ENCODE measurements at places on chromosomes 6 and 20.
A peak's percentile ranks its signal among the peaks of the same experiment; 100 is the strongest.

DNA sequence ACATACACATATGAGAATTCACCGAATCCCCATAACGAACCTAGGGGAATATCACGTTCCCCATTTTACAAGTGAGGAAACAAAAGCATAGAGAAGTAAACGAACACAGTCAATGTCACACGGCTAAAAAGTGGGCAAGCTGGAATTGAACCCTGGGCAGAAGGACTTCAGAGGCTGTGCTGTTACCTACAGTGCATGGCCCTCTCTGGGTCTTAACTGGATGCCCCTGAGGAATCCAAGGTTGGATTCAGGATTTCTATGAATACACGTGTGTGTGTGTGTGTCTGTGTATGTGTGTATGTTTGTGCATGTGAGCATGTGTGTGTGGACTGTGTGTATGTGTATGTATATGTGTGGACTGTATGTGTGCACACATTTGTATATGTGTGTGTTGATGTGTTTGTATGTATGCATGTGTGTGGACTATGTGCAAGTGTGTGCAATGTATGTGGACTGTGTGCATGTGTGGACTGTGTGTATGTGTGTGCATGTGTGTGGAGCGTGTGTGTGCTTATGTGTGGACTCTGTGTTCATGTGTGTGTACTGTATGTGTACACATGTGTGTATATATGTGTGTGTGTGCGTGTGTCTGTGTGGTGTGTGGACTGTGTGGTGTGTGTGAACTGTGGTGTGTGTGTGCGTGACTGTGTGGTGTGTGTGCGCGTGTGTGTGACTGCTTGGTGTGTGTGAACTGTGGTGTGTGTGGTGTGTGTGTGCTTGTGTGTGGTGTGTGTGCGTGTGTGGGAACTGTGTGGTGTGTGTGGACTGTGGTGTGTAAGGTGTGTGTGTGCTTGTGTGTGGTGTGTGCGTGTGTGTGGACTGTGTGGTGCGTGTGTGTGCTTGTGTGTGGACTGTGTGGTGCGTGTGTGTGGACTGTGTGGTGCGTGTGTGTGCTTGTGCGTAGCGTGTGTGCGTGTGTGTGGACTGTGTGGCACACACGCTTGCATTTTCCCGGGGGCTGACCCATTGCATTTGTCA is 49.0 kb downstream of the HNF4A start:
- no peak for DNase-seq

GRCh38 chr6:11854408-11855165 is 76.0 kb upstream of the ADTRP start:
- DNase-seq, result no peak

DNA sequence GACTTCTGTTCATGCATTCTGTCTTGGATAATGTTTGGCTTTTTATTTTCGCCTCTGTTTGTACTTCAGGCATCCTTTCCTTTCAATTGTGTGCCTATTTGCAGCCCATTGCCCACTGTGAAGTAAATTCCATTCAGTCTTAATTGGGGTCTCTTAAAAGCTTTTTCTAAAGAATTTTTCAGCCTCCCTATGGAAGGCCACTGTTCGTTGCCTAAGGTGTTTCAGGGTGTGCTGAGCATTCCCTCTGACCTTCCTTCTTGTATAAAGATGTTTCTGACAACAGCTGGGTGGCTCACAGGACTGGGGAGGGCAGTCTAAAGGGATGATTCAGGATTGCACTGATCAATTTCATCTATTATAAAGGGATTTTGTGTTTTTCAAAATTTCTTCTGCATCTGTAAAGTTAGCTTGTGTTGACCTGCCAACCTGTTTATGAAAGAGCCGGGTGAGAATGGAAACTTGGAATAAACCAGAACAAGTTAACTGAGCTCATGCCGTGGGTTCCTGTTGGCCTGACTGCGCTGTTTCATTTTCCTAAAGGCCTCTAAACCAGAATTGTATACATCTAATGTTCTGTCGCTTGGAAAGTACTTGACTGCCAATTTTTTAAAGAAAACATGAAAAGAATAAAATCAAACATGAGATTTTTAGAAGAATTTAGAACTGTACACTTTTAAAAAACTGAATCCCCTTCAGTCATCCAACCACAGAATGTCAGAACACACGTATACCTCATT is 14.3 kb downstream of the PHACTR2 start:
- no peak for DNase-seq

- DNase-seq, result no peak
Observed at GRCh38 chr6:12842114-12842513, 125.5 kb downstream of the PHACTR1 start.

DNA sequence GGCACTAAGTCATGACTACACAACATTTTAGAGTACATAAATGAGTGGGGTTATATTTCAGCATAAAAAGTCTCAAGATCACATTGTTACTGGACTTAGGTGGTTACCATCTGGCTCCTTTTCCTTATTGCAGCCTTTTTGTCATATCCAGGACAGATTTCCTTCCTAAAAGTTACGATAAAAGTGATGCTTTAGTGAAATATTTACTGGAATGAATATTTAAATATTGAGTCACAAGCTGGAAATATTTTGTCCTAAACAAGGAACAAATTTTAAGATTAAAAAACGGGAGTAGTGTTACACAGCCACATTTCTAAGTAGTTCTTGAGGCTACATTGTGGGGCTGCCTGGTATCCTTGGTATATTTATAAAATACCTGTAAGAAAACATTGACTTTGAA is 52.2 kb downstream of the CDC40 start:
- DNase-seq, result no peak

DNA sequence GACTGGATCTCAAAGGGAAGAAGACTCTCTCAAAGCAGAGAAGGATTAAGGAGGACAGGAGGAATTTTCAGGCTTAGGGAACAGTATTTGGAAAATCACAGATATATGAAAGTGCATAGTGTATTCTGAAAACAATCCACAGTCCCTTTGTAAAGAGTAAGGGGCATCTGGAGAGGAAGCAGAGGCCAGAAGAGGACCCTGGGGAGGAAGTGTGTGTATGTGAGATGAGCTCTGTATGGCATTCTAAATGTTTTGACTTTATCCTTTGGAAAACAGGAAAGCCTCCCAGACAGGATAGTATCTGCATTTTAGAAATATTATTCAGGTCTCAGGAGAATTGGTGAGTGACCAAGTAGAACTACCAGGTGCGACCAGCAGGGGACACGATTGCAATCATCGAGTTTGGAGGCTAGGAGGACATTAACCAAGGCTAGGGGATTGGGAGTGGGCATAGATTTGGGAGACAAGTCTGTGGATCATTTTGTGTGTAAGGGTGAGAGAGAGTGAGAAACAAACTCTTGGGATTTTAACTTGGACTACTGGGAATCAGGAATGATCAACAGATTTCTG is 38.3 kb upstream of the FAM184A start:
- DNase-seq, result no peak

GRCh38 chr6:108846101-108846500 is 2.1 kb upstream of the ARMC2 start:
- no peak for DNase-seq

DNA sequence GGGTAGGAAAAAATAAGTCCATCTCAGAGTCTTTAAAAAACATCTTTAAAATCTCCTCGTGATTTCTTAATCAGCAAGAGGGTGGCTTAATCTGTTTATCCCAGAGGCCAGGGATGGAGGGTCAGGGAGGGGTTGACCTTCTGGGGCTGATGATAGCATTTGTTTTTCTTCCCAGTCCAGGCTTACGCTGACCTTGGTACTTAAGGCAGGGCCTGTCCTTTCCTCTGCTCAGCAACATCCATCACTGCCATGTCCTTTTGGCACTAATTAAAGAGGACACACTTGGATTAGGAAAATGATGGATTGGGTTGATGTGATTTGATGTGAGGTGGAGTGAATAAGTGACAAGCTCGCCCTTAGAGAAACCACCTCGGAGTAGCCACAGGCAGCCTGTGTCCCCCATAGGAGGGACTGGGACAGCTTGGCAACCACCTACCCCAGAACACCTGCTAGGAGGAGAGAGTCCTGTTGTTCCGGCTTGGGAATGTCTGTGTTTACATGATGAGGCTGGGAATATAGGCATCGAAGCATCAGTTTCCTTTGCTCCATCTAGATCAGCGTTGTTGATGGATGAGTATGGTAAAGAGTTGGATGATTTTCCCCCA is 44.2 kb downstream of the PHACTR3 start:
- no peak for DNase-seq

- DNase-seq, result no peak
Observed at GRCh38 chr6:47810885-47811284, 29.1 kb downstream of the OPN5 start.

GRCh38 chr6:45807311-45808041 is 208.2 kb downstream of the CLIC5 start:
- no peak for DNase-seq

- DNase-seq, result no peak
Observed at GRCh38 chr6:170152124-170152926, 138.6 kb downstream of the DLL1 start.

DNA sequence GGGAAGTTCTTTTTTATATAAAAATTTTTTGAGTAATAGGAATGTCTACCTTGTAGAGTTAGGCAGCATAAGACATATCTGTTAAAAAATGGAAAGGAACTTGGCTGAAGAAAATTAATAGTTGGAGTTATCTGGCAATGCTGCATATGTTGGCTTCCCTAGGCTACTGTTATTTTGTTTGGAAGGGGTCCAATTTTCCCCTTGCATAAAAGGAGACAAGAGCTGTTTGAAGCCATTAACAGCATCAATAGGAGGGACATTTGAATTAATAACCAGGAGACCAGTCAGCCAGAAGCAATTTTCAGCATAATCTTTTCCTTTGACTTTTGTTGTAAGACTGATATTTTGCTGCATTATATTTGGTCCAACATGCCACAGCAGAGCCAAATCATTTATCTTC is 80.9 kb upstream of the TAB2 start:
- no peak for DNase-seq

- DNase-seq, result peak; percentile 56
Observed at GRCh38 chr20:38806855-38807655, 1.6 kb downstream of the PPP1R16B start.

GRCh38 chr20:63655249-63655648 is 2.0 kb upstream of the STMN3 start:
- DNase-seq, result no peak

DNA sequence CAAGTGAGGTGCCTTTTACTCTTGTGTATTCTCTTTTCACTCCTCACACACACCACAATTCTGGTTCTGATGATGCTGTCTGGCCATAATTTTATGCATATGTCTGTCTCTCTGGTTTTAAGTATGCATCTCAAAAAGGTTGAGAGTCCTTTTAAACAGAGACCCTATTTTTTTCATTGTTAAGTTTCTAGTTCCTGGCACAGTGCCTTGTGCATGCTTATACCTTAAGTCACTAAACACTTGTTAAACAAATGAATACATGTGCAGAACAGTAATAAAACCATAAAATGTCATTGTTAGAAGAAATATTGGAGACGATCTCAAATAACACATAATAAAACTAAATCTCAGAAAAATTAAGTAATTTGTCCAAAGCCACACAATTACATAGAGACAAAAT is 7.9 kb downstream of the ROS1 start:
- DNase-seq, result no peak

DNA sequence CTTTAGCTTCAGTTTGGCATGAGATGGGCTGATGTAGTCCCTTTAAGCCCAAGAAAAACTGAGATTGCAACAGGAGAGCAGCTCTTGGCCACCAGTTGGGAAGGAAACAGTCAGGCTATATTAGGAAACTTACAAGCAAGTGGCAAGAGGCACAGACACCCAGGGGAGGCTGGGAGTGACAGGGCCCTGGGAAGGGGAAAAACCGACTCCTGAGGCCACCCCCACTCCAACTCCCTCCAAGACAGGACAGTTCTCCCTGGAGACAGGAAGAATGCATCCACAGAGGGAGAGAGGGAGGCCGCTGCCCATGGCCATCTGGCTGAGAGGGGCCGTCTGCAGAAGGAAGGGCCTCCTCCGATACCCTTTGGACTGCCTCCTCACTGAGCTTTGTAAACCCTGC is 20.5 kb downstream of the JPH2 start:
- no peak for DNase-seq

DNA sequence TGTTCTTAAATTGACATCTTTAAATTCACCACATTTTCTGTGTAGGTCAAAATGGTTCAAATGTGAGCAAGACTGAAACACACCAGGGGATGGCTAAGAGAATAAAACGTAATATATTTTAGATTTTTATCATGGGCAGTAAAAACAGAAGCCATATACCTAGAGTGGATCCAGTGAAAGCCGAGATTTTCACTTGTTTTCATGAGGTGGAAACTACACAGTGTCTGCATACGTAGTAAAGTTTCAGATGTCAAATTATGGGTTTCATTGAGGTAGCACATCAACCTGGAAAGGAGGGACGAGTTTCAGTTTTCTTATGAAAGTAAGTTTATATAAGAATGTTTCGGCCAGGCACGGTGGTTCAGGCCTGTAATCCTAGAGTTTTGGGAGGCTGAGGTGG is 25.9 kb downstream of the METTL24 start:
- DNase-seq, result no peak

GRCh38 chr6:48135323-48136084 is 24.5 kb upstream of the PTCHD4 start:
- DNase-seq, result no peak

GRCh38 chr6:77650098-77650663 is 2.7 kb upstream of the MEI4 start:
- DNase-seq, result no peak

- no peak for DNase-seq
Observed at GRCh38 chr6:162220876-162221275, 506.7 kb downstream of the PRKN start.

- no peak for DNase-seq
Observed at GRCh38 chr20:39395478-39396291, 433.5 kb downstream of the DHX35 start.

DNA sequence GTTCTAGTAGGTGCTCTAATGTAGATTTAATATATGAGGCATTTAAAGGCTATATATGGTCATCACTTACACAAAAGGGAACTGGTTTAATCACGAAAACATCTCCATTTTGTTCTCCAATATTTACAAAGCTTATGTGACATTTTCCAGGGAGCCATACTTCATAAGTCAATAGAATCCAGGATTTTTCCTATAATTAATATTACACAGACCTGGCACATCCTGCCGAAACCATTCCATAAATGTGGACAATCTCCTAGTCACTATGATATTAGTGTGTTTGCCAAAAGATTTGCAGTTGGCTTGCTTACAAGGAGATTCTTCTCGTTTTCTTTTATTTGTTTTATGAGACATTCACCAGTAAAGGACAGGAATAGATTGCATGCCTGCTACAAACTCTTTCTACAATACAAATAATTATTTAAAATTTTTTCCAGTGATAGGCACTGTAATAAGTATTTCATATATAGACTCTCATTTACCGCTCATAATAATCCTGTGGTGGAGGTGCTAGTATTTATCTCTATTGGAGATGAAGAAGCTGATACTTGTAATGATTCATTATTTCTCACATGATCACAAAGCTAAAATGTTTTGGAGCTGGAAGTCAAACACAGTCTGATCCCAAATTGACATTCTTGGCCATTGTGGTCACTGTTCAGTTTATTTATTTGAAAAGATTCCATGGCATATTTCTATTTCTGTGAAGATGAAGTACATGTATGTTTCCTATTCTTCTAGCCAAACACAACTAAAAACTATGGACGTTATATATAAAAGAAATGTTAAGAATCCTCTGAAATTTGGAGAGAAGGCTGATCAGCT is 597.0 kb downstream of the HTR1B start:
- DNase-seq, result no peak
